ENCODE measurements at places on chromosomes 4 and X.

DNA sequence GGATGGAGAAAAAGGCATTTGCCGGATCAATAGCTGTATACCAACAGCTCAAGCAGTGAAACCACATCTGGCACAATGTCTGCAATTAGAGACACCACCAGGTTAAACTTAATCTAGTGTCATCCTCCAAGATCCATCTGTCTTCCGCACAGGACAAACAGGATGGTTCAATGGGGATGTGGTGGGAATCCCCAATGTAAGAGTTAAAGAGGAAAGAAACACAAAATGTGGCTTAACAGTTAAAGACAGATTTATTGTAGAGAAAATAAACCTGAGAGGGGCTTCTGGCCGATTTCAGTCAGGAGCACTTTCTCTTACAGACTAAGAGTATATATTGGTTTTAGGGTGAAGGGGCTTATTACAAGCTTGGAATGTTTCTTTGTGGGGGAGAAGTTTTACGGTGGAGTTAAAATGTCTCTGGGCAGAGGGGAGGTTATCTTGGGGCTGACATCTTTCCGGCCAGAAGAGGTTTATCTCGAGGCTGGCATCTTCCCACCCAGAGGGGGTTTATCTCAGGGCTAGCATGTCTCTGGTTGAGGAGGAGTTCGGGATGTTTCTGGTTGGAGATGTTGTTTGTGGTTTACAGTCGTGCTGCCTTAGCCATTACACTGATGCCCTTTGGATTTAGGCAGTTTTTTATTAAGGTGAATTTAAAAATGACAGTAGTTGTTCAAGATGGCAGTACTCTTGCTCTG, 61.7 kb downstream of the KANTR start:
- DNase-seq: no peak

DNA sequence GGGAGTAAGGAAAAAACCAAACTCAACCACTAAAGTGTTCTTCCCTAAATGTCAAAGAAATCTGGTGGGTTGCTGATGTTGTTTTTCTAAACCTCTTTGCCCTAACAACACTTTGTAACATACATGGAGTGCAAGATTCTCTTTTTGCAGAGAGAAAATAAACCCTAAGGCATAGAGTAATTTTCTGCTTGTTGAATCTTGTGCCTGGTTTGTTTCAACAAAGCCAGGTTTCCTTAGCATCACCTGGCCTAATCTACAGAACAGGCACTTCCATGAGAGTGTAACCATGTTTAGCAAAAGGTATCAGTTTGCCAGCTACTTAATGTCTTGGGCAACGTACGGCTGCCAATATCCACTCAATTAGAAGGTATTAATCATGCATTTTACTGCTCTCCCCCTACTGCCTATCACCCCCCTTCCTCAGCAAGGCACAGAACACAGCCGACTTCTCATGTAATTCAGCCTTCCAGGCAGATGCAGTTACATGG, 219.2 kb downstream of the MAML3 start:
- DNase-seq: no peak

- DNase-seq: no peak
Observed at GRCh38 chrX:121671649-121672048, 624.2 kb downstream of the GLUD2 start.

DNA sequence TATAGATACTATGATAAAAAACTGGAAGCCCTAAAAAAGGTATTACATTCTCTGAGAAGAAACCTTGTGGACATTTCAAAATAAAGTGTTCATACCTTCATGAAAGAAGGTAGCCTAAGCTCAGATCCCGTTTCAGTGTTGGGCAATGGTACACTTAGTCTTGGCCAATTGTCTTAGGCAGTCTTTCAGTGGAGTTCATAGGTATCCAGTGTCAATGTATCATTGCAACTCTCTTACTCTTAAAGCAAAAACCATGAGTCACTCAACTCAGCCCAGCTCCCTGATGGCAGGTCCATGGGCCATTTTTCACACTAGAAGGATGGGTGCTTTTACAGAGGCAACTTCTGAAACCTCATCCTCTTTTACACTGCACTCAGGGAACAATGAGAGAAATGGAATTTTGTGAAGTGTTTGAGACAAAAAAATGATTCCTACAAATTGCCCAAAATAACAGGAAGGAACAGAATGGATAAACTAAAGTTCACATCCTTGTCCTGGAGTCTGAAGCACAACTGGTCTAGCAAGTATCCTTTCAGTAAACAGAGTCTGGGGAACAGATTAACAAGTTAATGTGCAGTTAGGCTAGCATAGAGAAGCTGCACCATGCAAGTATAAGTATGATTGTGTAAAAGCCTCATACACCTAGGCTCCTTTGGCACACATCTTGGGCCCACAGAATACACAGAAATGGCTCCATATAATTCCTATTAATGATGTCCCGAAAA, 7.0 kb upstream of the ZNF827 start:
- no peak for DNase-seq

DNA sequence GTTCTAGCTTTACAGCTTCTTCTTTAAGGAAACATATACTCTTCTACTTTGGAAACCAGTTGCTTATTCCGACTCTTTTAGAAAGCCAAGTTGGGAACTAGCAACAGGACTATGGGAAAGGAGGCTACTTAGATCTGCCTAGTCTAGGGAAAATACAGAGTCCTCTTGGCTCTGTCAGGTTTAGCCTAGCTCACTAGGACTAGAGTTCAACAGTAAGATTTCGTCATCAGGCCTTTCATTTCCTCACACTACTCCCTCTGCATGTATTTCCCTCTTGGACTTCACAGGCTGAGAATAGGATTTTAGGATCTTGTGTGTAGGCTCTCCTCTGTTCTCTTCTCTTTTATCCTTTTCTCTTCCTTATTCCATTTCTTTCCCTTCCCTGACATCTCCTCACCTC, 409.8 kb downstream of the AR start:
- no peak for DNase-seq

DNA sequence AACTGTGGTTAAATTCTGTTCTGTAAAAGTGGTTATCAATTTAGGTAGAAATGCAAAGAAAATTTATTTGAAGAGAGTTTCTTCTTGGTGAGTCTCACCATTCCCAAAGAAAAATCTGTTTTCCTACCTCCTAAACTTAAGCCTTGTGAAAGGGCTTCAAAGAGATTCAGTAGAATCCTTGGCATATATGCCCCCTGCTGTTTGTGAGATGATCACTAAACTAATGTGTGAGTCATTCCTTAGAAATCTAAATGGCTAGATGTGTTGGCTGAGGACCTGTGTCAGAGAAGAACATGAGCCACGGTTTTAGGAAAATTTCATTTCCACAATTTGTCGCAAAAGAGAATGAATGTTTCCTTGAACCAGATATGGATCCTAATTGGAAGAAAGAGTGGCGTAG, 260.9 kb downstream of the SLC7A11 start:
- no peak for DNase-seq

DNA sequence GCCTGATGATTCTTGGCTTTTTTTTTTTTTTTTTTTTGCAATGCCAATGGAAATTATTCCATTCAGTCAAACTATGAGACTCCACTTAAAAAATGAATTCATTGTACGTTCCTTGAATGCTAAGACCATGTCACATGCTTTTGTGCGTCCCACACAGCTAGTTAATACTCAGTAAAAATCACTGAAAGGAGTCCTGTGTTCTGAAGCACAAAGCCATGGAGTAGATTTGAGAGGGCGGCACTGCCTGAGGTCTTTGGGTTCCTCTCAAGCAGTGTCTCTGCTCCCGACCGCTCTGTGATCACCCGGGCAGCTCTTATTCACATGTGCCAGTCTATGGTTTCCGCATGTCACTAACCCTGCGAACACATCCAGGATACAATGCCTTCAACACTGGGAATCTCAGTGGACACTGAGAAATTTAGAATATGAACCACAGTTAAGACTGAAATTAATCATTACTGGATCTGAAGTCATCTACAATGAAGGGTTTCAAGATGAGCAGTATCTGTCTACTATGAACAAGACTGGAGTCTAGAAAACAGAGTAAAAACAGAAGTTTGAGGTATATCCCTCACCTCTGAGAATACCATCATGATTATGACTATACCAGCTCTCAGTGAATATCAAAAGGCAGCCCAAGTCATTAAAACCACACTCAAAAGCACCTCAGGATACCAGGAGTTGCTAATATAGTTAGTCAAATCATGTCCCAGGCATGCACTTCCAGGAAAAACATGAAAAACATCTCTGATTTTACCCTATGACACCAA, 193.0 kb downstream of the MGST2 start:
- no peak for DNase-seq

DNA sequence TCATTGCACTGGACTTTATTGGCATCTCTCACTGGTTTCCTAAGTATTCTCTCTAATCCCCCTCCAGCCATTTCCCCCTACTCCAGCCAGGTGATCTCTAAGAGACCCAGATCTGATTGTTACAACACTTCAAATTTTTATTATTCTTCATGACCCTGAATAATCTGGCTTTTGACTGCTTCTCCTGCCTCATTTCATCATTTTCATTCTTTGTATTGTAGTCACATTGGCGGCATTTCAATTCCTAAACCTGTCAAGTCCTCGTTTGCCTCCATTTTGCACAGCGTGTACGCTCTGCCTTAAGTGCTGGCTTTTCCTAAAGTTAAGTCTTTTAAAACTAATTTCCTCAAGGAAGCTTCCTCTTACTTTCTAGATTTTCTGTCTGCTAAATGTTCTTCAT, 31.6 kb downstream of the UBE2K start:
- no peak for DNase-seq

DNA sequence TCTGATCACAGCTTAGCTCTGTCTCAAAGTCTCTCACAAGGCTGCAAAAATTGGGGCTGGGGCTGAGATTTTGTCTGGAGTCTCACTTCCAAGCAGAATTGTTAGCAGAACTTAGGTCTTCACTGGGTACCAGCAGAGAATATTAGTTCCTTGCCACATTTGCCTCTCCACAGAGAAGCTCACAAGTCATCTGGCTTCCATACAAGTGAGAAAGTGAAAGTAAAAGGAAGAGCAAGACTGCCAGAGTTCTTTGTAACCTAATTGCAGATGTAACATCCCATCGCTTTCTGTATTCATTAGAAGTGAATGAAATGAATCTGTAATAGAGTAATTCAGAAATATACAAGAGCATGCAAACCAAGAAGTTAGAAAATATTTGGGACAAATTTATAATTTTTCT, 624.1 kb upstream of the GNPDA2 start:
- no peak for DNase-seq

DNA sequence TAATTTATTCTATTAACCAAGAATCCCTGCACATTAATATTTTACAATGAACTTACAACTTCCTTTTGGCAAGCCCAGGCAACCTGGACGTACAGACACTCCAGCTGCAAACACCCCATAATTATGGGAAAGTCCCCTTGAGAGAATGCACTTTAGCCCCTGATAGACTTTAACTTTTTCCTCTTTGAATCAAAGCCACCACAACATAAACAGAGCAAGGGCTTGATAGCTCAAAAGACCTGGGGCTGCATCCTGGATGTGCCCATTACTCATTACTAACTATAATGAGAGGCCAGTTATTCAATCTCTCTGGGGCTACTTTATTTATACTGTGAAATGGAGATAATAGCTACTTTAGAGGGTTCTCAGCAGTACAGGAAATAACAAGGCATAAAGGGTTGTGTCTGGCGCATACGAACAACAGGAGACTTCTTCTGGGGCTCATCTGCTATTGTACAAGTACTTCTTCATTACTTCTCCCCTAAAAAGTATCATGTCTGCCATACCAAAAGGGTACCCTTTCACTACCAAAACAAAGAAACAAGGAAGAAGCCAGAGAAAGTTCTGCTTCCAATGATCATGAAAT, 54.9 kb downstream of the CASK start:
- no peak for DNase-seq

- DNase-seq: no peak
Observed at GRCh38 chr4:8523766-8524165, 56.4 kb upstream of the GPR78 start.

- DNase-seq: no peak
Observed at GRCh38 chr4:106364282-106364681, 4.3 kb downstream of the GIMD1 start.

- no peak for DNase-seq
Observed at GRCh38 chr4:143700046-143700415, 444 bp downstream of the FREM3 start.

GRCh38 chr4:121666091-121666679, 30.6 kb downstream of the ANXA5 start:
- DNase-seq: no peak

DNA sequence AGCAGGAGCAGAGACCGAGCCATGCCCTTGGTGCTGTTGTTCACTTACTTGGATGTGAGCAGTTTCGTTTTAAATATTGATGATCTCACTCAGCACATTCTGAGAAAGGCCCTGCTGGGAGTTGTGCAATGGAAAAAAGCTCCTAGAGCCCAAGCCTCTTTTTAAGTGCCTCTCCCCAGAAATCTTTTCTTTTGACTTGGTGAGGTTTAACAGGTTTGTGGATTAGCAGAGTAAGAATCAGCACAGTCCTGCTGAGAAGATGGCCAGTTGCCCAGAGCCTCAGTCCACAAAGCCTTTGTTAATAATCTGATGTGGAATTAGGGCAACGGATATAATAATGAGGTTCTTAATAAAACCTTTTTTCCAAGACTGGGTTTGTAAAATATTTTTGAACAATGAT, 157.5 kb upstream of the ATP6AP2 start:
- no peak for DNase-seq

GRCh38 chrX:44234116-44234515, 109.4 kb downstream of the EFHC2 start:
- DNase-seq: no peak

GRCh38 chr4:153623491-153623890, 60.6 kb upstream of the TLR2 start:
- DNase-seq: no peak

DNA sequence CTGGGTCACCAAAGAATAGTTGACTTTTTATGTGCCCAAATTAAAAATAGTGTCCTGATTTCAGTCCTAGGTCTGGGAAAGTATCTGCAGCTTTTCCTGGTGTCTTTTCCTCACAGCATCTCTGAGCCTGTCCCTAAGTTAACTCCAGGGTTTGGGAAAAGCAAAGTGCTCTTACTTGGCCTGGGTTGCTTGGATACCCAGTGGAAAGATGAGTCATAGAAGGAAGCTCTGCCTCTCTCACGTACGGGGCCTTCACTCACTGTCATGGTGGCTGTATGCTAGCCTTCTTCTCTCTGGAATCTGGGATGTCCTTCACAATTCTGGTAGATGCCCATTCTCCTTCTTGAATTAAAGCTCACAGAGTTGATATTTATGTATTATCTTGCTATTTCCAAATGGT, 607.3 kb downstream of the ANKRD50 start:
- no peak for DNase-seq

Measured in activated naive CD4-positive, alpha-beta T cell treated with anti-CD3 and anti-CD28 coated beads, Interleukin-2, amount 50 U/mL, for 72 hours (primary cell).